Fibroblast of lung (primary cell): ENCODE measurements at places on chromosomes 5 and 9.
A peak's percentile ranks its signal among the peaks of the same experiment; 100 is the strongest.

DNA sequence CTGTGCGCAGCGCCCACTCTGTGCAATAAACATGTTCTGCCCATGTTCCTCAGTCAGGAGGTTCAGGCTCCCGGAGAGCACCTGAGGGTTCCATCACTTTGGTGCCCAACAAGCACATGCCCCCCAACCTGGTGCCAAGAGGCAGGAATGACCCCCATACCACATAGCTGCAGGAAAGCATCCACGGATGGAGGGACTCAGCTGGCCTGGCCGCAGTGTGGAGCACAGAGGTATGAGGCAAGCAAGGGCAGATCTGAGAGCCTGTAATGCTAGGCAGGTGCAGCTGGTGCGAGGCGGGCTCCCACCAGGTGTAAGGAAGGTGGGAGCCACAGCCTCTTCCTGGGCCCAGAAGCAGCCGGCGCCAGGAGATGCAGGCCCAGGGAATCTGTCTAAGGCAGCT, 4.3 kb upstream of the MRNIP start:
- no peak for DNase-seq

- no peak for DNase-seq
Measured at GRCh38 chr5:55146080-55146479, 13.9 kb upstream of the GPX8 start.

GRCh38 chr9:95277509-95277908, 40.0 kb downstream of the FANCC start:
- DNase-seq: no peak

GRCh38 chr5:181203777-181204112, 1.3 kb downstream of the TRIM7 start:
- no peak for DNase-seq

GRCh38 chr5:144467792-144468191, 297.1 kb downstream of the KCTD16 start:
- peak; percentile 72 for DNase-seq

- no peak for DNase-seq
Measured at GRCh38 chr5:1884678-1885403, 2.1 kb upstream of the IRX4 start.

DNA sequence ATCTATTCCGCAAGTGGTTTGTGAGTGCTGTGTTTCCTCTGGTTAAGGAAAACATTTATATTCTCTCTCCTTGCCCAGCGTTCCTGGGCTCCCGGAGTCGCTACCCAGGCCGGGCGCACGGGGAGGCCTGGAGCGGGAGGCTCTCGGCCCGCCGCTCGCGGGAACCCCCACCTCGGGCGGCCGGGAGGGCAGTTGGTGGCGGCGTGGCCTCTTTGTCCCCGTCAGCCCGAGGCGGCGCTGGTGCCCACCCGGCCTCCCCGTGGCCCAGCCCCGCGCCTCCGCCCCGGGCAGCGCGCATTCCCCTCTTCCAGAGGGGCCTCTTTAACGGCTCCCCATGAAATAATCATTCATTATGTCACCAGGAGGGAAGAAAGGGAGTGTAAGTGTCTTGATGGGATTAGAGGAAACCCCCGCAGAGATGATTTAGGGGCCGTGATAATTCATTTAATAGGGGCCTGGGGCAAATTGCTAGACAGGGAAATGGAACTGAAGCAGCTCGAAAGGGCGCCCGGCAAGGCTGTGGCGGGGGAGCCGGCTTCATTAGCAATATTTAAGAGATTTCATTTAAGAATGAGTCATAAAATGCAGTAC, 181.9 kb upstream of the TBCA start:
- DNase-seq: no peak

- DNase-seq: peak; percentile 97
Measured at GRCh38 chr5:97183100-97183929, at the start of gene RIOK2. Gene RIOK2, minus strand, starts transcription at chr5:97183247. Its CDS starts 56 bp downstream, at chr5:97183191.
